NT2/D1 (cell line): ENCODE measurements at places on chromosomes 3 and 15.
A peak's percentile ranks its signal among the peaks of the same experiment; 100 is the strongest.

DNA sequence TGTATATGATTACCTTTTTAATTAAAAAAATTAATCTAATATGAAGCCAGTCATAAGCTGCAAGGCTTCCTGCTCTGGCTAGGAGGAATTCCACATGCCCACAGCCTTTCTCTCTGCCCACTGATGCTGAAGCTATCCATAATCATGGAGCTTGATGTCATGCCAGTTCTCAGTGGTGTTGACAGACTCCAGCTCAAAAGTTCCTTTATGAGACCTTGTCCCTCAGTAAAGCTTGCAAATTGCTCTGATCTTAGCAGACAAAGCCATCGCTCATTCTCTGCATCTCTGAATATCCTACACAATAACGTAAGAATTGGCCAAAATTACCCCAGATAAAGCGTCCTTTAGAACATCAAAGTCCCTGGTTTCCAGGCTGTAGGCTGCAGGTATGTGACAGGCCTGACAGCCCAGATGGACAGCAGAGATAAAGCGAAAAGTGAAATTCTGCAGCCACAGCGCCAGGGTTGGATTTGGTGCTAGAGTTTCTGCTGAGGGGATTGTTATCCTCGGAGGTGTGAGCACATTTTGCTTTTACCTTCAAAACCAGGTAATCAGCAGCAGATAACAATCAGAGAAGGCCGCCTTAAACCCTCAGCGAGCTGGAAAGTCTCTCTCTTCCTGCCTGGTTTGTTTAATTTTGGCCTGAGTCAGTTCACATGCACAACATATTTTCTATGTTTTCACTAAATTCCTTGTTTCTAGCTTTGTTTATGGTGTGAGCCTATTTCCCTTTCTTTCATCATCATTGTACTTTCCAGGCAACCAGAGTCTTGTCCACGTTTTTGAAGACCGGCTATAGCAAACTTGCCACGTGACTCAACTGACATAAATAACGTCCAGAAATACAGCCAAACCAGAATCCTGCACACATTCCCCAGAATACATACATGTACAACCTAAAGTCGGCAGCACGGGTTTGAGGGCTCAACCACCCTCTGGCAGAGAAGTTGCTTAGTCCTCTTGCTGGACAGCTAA, 36.6 kb upstream of the ALDH1A3 start:
- no peak for DNase-seq

DNA sequence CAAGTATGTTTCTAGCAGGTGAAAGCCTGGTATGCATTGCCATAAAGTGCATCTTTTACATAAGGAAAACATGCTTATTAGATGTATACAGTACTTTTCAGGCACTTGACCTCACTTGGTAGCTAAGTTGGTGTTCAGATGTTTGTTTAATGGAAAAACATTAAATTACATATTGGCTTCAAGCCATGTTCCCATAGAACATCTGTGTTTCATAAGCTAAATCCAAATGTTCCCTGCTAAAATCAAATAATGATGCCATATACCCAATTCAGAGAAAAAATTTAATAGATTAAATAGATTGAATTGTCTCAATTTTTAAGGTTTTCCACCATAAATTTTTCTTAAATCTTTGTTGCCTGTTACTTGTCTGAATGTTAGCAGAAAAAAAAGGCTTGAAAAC, 19.1 kb upstream of the RPL22L1 start:
- no peak for DNase-seq

DNA sequence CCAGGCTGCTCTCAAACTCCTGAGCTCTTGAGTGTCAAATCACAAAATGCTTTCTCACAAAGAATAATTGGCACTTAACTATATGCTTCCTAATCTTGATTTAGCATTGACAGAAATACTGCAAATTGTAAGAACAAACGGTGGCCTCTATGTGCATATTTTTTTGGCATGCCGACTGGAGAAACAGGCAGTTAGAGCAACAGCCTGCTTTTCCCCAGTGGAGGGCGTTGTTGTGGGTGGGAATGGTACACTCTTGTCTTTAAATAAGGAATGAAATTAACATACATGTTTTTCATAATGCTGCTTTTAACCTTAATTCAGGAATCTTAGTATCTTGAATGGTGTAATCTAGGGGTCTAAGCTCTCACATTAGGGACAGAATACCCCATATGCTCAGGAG, 31.1 kb upstream of the SV2B start:
- no peak for DNase-seq

- peak; percentile 22 for DNase-seq
Measured at GRCh38 chr3:45607790-45608189, 13.2 kb downstream of the LIMD1 start.

DNA sequence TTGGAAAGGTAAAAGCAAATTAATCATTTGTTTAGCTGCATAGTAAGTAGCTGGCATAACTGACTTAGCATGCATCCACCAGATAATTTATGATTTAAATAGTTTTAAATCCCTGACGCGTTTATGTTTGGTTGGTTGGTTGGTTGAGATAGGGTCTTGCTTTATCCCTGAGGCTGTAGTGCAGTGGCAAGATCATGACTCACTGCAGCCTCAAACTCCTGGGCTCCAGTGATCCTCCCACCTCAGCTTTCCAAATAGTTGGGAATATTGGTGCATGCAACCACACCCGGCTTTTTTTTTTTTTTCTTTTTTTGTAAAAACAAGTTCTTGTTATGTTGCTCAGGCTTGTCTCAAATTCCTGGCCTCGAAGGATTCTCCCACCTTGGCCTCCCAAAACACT, 263.4 kb downstream of the MCTP2 start:
- DNase-seq = no peak

DNA sequence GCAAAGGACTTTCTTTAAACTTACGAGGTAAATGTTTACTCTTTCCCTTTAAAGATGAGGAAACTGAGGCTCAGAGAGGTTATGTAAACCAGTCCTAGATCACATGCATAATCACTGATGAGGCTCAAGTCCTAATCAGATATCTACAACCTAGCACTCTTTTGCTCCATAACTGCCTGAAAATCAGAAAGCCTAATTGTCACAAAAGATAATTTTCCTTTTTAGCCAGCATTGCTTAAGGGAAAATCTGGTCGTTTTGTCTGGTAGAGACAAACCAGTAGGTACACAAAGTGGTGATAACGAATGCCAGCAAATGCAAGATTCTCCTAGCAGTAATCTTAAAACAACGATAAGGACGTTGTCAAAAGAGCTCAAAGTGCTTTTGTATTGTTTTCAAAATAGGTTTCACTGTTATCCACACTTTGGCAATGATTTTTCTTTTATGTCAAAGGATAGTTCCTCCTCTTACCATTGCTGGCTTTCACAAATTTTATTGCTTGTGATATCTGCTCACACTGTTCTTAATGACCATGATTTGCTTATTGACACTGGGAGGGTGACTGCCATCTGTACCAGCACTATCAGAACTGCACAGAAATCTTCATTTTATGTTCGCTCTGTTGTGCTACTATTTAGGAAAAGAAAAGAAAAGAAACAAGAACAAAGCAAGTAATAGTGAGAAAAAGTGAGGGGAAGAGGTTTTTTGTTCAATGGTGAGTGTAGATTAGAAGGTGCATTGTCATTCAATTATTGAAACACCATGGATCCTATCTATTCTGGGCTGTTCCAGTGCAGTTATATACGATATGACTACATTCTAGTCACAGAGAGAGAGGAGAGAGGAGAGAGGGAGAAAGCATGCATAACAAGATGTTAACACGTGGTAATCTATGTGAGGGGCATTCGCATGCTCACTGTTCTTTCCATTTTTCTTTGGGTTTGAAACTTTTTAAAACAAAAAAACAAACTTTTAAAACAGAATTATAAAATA, 13.7 kb downstream of the IQCH start:
- no peak for DNase-seq
